ENCODE measurements at places on chromosomes 2 and 18.

DNA sequence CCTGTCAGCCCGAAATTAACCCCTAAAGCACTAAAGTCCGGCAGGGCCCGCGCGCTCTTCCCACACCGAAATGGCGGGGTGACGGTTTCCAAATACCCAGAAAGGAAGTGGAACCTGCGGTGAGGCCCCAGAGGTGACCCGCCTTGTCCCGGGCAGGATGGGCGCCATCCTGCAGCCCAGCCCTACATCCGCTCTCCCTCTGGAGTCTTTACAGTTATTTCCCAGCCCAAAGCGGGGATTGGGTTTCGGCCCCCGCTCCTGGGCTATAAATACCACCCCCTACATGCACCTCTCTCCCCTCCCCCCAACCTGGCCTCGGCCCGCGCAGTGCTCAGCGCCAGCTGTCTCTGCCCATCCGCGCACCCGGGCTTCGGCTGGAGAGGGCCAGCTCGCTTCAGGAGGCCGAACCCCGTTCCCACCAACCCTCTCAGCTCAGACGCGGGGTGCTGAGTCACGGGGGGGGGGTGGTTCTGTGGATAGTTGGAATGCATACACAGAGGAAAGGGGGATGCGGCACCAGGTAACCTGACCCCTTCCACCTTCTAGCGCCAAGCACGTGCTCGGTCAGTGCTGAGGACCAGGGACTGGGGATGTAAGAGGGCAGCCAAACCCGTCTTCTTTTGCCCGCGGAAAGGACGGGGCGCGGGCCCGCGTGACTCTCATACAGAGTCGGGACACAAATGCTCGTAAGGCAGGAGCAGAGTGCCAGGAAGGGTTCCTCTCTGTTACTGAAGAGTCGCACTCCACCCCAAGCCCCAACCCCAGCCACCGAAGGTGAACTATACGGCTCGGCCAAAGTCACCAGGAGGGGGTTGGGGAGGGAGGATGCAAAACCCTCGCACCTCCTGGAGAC lies at the start of gene TUBA4B:
Gene TUBA4B, plus strand, starts transcription at position 344 of the 853 bp plus-strand sequence. Its CDS starts 165 bp downstream, at position 509.
- peak; percentile 24 for DNase-seq

DNA sequence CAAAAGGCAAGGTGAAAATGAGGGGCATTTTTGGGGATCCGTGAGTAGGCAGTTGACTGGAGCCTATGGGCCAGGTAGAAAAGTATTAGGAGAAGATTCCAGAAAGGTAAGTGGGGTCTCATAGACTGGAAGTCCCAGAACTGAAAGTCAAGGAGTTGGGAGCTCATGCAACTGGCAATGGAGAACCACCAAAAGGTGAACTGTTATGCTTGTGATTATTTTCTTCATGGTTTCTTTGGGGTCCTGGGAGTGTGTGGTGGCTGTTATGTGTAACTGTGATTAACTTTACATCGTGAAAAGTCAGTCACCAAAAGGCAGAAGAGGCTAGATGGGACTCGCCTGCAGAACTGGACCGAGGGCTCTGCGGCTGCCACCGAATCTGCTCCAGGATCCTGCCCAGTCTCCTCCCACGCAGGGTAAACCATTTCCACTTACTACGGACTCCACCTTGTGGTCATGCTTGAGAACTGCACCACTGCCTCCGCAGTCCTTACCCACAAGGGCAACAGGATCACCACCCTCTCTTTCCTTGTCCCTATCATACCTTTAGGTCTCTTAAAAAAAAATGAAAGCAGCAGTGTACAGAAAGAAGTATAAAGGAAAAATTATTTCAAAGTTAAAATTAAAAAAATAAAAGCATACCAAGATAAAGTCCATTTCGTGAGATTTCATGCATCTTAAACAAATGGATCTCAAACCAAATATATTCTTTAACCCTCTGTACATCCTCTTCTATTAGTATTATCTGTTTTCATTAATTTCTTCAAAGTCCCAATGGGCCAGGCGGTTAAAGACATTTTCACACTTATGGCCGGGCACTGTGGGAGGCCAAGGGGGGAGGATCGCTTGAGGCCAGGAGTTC lies 15.6 kb upstream of the CEP68 start:
- peak; percentile 73 for DNase-seq

DNA sequence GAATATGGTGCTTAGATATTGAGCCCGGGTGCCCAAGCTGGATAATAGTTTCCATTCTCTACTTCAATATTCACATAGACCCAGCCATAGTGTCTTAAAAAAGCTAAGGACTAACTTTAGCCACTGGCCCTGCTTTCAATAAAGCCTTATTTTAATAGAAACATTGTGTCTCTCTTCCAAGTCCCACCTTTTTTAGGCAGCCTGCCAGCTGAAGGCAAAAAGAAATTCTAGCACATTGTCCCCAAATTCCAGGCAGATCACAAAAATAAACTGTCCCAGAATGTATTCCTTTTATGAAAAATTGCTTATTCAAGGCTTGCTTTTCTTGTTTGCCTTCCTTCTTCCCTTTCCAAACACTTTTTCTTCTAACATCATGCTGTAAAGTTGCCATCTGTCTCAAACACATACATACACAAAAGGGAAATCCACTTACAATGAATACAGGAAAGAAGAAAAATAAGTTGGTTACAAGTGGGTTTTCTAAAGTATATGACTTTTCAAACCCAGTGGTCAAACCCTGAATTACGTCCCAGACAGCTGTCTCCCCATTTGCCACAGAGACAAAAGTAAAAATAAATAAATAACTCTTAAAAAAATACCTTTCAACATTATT lies 778.5 kb downstream of the BCL11A start:
- no peak for DNase-seq

DNA sequence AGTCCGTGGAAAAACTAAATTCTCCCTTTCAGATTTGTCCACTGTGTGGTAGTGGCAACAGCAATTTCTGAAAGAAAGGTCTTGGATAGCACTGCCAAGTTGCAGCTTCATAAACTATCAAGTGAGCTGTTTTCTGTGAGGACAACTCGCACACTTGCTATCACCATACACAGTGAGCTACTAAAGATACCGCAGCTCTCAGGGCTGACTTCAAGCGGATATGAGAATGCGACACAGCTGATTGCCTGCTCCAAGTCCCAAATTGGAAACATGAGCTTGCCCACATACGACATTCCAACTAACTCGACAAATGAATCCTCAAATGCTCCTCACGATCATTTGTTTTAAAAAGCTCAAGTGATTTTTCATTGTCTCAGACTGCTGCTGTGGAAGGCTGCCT lies 46.2 kb downstream of the E2F6 start:
- DNase-seq: no peak

- no peak for DNase-seq
Measured at GRCh38 chr2:75079575-75079974, 119.7 kb downstream of the TACR1 start.

DNA sequence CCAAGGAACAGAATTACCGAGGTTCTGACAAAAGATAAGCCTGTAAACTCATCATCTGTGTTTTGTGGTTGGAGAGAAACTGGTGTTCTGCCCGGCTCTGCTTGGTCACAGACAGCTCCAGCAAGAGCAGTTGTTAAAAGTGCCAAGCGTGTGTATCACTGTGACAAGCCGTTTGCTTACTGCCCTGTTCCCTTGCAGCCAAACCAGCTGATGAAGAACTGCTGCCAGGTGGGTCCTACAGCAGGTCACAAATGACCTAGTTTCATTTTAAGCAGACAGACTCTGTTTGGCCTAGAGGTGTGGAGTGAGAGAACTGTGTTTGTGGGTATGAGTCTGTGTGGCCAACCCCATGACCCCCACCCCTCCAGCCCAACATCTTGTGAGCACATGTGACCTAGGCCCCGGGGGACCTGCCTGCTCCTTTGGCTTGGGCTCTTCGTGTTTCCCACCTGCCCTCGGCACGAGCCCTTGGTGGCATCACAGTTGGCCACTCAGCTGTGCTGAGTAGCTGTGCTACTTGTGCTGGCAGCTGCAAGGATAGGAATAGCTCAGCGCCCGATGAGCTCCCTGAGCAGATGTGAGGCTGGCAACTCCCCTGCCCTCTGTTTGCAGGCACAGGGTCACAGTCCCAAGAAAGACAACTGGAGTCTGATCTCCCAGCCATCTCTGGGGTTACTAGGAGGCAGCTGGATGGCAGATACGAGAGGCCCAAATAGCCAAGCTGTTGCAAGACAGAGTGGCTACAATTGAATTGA lies 9.7 kb downstream of the OXER1 start:
- peak; percentile 20 for DNase-seq

- no peak for DNase-seq
Measured at GRCh38 chr2:240506406-240507059, 51.3 kb downstream of the ANKMY1 start.

All from NCI-H2029 (cell line).